ENCODE measurements at places on chromosomes 6 and 20.
A peak's percentile ranks its signal among the peaks of the same experiment; 100 is the strongest.

DNA sequence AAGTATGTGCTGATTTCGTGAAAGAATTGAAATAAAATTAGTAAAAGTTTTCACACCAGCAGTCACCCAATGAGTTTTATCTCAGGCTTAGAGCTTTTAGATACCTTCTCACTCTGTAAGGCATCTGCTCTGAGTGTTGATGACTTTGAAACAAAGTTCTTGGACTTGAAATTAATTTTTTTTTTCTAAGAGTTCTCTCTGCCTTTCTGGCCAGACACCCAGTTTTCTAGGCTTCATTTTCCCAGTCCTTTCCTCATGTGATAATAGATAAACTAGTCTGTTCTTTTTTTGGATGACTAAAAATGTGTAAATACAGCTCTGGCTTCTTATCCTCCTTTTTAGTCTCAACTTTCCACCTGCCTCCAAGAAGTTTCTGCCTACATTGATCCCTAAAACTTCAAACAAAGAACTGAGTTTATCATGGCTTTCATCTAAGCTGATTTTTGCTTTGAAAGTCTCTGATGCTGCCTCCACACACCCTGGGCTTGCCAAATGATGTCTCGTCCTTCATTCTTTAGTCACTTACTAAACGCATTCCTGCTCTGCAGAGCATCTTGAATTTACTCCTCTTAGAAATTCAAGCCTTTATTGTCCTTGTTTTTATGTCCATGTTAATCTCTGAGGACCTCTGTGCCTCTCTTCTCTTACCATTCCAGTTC lies 32.7 kb downstream of the SLX4IP start:
- DNase-seq, result no peak

DNA sequence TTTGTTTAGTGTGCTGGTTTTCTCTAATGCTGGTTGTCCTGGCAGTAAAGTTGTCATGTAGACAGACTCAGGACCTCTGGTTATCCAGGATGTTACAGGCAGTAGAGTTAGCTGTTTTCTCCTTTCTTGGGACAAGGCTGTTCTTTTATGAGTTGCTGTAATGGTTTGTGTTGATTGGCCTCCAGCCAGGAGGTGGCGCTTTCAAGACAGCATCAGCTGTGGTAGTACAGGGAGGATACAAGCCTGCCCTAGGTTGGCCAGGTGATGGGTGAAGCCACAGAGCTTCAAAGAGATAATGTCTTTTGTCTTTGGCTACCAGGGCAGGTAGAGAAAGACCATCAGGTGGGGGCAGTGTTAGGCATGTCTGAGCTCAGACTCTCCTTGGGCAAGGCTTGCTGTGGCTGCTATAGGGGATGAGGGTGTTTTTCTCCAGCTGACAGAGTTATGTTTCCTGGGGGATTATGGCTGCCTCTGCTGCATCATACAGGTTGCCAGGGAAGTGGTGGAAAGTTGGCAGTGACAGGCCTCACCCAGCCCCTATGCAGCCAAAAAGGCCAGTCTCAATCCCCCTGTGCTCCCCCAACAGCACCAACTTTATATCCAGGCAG lies 127.2 kb upstream of the TAB2 start:
- peak; percentile 69 for DNase-seq

DNA sequence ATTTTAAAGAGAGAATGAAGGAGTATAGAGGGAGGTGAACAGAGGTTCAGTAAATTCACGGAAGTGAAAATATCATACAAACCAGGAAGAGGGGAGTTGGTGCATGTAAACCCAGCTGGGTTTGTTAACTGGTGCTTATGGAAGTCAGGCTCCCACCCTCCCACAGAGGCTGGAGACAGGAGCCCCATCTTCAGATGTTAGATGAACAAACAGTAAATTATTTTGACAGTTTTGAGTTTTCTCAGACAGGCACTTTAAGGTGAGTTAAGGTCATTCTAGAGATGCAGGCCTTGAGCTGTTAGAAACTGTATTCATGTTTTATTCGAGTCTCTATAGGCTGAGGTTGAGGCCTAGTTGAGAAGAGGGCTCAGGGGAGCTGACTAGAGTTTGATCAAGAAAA lies 41.8 kb upstream of the FUCA2 start:
- no peak for DNase-seq

DNA sequence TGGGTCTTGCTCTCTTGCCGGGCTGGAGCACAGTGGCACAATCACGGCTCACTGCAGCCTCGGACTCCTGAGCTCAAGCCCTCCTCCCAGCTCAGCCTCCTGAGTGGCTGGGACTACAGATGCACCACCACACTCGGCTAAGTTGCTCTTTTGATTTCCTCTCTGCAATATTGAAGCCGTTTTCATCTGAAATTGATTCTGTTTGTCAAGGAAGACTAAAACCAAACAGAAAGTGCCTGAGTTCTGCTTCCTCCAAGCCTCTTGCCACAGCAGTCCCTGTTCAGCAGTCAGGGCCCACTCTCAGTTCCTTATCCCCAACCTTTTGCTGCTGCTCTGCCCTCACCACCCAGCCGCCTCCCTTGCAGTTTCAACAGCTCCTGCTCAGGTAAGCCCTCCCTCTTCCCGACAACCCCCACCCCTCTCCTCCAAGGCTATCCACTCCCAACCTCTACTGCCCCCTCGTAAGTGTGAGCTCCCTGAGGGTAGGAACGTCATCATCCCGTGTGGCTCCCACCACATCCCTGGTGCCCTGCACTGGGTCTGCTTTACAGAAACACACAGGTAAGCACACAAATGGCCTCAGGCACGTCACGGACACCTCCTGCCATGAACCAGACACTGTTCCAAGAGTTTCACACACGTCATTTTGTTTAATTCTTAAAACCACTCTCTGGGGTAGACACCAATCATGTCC lies 70.7 kb upstream of the TAB2 start:
- DNase-seq, result no peak

- DNase-seq, result peak; percentile 7
These were observed 11.0 kb upstream of the COL10A1 start for GRCh38 chr6:116136933-116137340.

GRCh38 chr6:84457276-84457675 lies 229.8 kb upstream of the CEP162 start:
- DNase-seq, result no peak

- no peak for DNase-seq
These were observed 131.5 kb downstream of the TFAP2C start for GRCh38 chr20:56760610-56761009.

GRCh38 chr6:121619013-121619412 lies 183.6 kb downstream of the GJA1 start:
- DNase-seq, result no peak

GRCh38 chr6:158725704-158726103 lies 75.8 kb downstream of the SYTL3 start:
- DNase-seq, result no peak

- DNase-seq, result no peak
These were observed 40.3 kb downstream of the PEX7 start for GRCh38 chr6:136862662-136863061.

- DNase-seq, result no peak
These were observed 15.6 kb upstream of the CBFA2T2 start for GRCh38 chr20:33474097-33474873.

DNA sequence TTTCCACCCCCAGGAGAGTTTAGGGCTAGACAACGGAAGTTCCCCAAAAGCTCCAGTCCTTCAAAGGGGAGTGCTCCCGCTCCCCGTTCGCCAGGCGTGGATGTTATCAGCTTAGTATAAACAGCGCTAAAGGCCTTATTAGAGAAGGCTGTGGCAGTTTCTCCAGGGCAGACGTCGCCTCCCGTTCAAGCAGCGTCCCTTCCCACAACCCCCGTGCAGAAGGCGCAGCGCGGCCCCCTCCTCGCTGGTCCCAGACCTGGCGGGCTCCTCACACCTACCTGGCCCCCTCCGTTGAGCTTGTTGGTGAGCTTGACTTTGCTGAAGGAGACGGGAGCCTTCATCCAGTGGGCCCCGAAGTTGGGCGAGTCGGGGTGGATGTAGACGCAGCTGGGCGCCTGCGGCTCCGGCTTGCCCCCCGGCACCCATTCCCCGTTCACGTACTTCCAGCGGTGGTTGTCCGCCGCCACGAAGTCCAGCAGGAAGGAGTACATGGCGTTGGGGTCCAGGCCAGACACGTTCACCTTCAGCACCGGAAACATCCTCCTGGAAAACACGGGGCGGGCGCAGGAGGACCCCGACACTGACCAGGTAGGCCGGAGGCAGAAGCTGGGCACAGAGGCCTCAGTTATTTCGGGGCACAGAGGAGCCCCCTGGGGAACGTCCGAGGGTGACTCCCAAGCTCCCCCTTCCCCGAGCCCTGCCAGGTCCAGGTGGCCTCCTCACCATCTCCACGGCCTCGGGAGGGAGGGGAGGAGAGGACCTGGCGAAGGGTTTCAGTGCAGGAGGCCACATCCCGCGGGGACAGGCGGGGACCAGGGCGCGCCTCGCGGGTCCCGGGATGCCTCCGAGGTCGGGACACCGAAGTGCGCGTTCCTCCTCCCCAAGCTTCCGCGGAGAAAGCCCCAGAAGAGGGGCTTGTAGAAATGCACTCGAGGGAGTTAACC lies 1.1 kb downstream of the TBXT start:
- DNase-seq, result no peak

DNA sequence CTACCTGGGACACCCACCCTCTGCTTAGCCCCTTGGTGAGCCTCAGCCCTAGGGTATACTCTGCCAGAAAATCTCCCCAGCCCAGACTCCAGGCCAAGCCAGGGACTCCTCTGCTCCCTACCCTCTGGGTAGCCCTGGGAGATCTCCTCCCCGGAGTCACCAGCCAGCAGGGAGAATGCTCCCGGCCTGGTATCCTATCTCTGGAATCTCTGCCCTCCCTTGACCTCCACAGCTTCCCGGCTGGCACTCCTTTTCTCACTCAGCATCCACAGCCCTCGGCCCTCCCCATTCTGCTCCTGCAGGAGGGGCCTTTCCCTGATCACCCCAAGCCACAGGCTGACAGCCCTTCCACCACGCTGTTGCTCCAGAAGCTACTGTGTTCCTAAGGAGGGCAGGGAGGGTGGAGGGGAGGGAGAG lies 22.6 kb downstream of the NOL4L start:
- DNase-seq, result no peak

DNA sequence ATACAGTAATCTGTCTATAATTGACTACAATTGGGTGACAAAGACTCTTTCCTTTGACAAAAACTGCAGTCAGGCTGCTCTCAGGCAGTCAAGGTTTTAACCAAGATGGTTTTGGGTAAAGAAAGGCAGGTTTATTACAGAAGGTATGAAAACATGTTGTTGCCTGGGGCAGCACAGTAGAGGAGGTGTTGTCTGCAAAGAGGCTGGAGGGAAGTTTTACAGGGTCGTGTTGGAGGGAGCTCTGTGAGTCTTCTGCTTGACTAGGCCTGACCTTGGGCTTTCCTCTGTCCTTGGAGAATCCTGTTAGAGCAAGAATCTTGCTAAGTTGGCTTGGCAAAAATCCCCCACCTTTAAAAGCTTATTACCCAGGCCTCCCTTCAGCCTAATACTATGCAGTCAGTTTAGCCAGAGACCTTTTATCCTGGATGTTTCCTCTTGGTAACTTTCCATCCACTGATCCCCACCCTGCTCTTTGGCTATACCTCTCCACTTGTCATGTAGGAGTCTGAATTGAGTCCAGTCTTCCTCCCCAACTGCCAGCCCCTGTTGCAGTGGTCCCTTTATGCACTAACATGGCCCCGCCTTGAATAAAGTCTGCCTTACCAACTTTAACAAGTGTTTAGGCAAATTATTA lies 143.0 kb upstream of the SLC22A16 start:
- no peak for DNase-seq

DNA sequence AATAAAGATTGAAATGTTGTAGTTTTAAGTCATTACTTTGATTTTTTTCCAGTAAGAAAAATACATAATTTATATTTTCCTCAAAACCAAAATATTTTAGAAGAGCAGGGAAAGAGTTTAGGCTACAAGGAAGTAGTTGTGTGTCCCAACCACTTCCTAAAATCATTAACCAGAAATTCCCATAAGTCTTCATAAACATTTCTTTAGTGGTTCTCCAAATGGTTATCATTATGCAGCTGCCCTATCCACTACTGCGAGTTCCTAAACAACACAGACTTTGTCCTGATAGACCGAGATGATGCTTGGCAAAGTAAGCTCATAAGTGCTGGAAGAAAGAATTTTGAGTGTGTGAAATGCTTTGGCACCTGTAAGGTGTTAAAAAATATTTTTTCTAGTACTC lies 93.6 kb downstream of the ARMC2 start:
- no peak for DNase-seq
